NCI-H1436 (cell line): ENCODE measurements at places on chromosomes 5 and 9.

DNA sequence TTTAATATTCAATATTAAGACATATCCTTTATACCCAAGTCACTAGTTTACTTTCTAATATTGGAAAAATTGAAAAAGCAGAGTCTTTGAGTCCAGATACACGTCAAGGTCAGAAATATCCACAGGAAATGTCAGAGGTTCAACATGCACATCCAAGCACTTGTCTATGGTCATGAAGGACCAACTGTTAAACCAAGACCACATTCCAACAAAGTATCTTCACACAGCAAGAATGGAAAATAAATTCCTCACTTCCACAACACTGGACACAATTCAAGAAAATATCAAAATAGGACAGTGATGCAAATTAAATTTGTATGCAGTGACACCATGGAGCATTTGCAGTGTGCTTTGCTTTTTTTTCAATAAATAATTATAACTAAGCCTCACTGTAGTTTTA, 142.5 kb downstream of the GABRB2 start:
- DNase-seq: no peak

GRCh38 chr9:92119586-92119985, 4.4 kb upstream of the SPTLC1 start:
- DNase-seq: no peak

DNA sequence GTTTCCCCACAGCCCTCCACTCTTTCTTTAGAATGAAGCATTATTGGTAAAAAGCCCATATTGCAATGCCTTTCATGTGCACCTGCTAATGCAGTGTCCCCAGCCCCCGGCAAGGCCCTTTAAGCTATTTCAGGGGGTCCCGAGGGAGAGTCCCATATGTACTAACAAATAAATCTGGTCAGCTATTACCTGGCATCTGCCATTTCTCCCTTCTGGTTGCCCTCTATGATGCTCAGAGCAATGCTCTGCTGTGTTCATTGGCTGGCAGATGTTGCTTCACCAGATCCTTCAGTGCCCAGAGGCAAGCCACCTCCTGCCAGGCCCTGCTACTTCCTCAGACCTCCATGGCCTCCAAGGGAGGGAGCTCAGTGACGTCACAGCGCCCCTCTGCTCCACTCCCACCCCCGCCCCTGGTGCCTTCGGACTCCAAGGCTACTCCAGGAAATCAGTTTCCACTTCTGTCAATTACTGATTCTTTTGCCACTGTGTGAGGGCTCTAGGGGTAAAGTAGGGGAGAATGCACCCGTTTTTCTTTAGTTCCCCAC, 201.1 kb upstream of the GLRA1 start:
- peak; percentile 3 for DNase-seq

GRCh38 chr5:125602184-125602583, 821.0 kb upstream of the GRAMD2B start:
- no peak for DNase-seq

DNA sequence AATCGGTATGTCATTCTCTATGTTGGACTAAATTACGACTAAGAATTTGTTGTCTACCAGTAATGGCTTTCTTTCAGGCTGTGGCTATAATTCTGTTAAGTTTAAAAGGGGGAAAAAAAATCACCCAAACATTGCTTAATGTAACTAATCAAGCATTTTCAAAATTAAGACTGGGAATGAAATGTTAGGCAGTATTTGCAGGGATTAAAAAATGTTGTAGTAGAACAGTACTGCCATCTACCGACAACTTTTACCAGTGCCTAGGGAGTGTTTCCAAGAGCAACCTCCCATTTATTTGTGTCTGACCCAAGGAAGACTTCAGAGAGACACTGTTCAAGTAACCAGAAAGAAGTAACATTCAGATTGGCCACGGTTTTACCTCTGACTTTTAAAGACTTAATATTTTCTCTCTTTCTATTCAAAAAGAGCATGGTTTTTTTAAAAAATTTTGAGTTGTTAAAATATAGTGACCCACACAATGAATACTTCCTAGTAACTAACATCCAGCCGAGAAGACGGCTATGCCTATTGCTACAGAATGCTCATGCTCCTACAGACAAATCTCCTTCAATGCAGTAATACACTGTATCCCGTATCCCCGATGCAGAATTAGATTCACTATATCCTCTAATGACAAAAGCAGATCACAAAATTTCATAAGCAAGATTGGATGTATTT, 92.4 kb downstream of the ARL15 start:
- peak; percentile 23 for DNase-seq

GRCh38 chr5:128498844-128499455, 39.1 kb downstream of the FBN2 start:
- peak; percentile 7 for DNase-seq

DNA sequence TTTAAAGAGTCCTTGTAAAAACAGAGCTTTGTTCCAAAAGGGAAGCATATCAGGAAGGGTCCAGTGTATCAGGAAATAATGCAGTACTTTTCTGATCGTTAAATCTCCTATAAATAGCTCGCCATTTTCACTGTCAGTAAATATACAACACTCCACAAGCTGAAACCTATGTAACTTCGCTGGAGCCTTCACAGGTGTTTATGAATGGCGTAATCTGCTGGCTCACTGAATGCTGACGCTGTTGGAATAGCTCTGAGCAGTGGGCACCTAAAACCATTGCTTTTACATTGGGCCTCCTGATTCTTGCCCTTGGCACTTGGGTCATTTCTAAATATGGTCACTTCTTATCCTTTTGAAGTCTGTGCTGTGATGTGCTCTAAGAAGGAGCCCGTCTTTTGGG, 4.3 kb downstream of the SHC3 start:
- no peak for DNase-seq

DNA sequence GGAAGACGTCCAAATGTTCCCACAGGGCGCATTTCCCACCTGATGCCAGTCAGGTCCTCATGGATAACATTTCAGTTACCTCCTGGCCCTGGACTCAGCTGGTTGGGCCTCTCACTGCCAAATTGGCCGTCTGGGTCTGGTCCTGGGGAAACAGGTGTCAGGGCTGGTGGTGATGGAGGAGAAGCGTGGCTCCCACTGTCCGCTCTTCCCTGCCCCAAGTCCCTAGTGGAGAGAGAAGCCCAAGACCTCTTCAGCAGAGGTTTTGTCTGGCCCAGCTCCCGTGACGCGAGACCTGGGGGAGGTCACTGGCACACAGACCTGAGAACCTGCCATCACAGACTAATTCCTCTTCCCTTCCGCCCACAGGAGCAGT, 27.8 kb upstream of the PRDM12 start:
- DNase-seq: no peak

GRCh38 chr9:134592018-134592818, 49.4 kb upstream of the COL5A1 start:
- no peak for DNase-seq

GRCh38 chr9:111037356-111037707, 938 bp downstream of the LPAR1 start:
- no peak for DNase-seq

DNA sequence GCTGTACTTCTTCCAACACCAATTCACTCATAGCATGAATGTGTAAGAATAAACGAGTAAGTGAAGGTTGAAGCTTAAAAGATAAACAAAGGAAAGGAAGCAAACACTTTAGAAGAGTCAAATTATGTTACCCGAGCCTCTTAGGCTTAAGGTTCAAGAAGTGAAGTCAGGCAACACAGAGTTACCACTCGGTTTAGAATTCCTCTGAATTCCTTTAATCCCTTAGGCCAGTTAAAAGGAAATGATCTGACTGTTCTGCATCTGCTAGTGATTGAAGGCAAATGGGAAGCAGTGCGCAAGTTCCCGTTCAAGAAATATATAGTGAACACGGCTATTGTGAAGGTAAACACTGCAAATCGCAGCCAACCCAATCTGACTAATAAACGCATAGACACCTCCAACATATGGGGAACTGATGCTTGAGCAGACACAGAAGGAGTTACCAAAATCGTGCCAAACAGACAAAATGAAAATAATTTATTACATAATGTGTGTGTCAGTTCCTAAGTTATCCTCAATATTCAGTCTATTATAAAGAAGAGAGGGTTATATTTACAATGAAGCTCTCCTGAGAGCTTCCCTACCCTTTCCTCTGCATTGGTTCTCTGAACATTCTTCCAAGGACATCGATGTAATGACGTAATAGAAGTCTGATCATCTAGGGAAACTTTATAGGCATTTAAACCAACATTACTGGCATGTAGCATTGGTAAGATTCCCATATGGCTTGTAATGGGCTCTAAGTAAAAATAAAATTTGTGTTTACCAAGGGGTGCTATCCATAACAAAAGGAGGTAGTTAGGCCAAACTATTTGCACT, 837.1 kb upstream of the ZNF608 start:
- DNase-seq: no peak

DNA sequence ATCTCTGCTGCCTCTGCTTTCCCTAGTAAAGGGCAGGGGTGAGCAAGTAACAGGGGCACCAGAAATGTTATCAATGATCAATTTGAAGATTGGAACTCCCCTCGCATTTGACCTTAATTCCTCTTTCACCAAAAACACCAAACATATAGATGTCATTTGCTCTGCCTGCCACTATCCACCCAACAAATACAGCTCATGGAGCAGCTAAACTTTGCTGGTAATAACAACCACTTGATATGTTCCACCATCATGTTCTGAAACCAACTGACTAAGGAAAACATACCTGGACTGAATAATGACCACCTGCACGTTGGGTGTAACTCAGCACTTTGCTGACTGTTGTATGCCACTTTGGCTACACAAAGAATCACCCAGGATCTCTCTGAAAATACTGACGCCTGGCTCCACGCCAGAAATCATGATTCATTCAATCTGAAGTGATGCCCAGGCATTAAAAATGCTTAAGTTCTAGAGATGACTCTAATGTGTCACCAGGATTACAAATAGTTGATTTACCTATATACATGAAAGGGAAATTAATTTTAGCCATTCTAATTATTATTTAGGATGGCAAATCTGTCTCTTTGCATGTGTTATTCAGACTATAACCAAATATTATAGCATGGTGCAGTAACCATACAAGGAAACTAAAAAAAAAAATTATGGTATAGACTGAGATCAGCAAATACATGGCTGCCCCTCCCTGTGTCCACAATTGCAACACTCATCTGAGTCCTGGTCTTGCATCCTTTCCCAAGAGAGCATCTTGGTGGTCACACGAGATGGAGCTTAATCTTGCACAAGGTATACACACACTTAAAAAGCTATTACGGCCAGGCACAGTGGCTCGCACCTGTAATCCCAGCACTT, 43.1 kb upstream of the TTC39B start:
- DNase-seq: peak; percentile 39

GRCh38 chr9:5787759-5788302, 45.1 kb downstream of the ERMP1 start:
- DNase-seq: no peak
